ENCODE measurements at places on chromosomes 4 and X.

DNA sequence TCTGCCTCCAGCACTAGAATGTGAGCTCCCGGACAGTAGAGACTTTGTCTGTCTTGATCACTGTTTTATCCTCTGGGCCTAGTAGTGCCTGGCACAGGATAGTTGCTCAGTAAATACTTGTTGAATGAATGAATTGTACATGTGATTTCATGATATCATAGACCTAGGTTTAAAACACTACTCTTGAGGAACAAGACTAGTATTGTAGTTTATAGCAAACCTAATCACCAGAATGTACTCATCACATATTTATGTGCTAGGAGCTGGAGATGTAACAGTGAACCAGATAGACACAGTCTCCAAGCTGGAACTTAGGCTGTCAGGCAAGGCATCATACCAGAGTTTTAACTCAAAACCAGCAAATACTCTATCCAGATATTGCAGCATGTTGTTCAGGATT lies 23.5 kb downstream of the GAB3 start:
- no peak for DNase-seq

DNA sequence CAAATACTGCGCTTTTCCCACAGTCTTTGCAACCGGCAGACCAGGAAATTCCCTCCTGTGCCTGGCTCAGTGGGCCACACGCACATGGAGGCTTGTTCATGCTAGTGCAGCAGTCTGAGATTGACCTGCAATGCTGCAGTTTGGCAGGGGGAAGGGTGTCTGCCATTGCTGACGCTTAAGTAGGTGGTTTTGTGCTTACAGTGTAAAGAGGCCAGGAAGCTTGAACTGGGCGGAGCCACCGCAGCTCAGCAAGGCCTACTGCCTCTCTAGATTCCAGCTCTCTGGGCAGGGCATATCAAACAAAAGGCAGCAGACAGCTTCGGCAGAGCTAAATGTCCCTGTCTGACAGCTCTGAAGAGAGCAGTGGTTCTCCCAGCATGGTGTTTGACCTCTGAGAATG lies 390.5 kb upstream of the TECRL start:
- peak; percentile 5 for DNase-seq

DNA sequence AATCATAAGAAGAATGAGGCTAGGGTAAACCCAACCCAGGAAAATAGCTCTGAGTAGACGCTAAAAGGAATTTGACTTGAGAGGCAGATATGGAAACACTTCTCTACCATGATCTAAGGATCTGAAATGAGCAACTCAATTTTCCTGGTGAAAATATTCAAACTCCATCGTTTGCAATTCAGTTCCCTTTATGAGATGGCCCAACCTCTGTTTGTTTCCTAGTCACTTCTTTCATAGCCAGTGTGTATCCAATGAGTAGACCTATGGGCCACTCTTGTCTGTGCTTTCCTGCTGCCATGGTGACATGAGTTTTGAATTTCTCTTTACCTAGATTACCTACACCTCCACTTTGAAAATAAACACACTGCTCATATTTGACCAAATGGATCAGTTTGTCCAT lies 176.2 kb upstream of the GPRIN3 start:
- no peak for DNase-seq

DNA sequence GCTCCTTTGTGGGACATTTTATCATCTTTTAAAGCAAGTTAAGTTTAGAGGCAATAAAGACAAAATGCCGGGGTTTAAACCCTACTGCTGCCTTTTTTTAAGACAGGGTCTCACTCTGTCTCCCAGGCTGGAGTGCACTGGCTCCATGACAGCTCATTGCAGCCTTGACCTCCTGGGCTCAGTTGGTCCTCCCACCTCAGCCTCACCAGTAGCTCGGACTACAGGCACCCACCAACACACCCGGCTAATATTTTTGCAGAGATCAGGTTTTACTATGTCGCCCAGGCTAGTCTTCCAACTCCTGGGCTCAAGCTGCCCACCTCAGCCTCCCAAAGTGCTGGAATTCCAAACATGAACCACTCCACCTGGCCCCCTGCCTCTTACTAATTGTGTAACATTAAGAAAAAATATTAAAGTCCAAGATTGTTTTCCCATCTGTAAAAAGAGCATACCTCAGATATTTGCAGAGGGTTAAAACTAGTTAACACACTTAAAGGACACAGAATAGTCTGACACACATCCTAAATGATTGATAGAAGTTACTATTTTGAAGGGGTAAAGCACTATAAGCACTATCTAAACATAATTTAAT lies 9.8 kb downstream of the HNRNPD start:
- DNase-seq: no peak

- peak; percentile 90 for DNase-seq
These were observed 316.7 kb upstream of the IGFBP7 start for GRCh38 chr4:57426779-57427395.

DNA sequence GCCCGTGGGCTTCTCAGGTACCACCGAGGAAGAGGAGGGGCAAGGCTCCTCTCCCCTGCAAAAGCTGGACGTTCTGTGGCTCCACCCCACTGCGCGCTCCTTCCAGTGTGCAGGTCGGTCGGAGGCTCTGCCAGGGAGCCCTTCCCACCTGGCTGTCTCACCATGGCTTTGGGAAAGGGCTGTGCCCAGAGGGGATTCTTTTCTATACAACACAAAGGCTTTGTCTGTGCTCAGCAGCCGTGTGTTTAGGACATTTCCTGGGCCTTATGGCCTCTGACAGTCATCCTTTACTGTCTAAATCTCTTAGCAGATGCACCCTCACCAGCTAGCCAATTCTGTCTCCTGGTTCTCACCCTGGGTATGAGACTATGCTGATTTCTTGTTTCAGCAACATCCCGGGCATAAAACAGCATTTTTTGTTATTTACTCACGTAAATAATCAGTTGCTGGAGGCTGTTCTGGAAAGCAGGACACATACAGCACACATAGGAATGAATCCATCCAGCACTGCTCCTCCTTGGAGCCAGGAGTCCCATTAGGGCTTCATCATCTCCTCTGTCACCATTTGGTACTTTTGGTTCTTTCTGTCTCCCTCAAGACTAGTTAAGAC lies 20.4 kb upstream of the ATXN3L start:
- DNase-seq: no peak

DNA sequence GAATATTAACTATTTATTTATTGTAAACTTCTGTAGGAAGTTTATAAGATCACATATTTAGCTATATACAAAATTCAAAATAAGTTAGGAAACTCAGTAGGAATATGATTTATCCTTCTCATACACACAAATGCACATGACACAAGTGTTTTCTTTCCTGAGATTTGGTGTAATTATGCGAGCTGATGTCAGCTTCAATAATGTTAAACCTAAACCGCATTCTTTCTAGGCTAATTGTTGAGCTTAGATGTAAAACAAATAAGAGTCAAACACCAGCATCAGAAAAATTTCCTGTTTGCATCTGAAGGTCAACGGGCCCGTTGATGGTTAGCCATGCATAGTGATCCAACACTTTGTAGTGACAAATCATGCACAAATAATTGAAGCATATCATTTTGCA lies 30.8 kb downstream of the RASGEF1B start:
- DNase-seq: no peak

DNA sequence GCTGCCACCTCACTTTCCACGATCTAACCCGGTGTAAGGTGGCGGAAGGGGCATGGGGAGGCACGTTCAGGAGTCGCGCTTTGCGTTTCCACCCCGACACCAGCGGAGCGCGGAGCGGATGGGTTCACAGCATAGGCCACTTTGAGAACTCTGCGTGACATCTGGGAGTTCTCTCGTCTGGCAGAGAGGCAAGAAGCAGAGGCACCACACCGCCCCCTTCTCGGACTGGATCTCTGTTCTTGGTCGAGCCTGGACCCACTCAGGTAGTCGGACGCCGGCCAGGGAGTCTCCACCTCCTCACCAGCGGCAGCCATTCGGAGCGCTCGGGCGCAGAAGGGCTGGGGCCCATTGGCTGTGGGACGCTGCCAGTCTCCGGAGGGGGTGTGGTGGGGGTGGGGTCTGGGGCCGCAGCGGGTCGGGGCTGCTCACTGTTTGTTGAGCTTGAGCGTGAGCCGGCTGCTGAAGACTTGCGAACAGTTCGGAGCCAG lies at the start of gene DACH2:
DACH2 (plus strand) TSS at position 428 of the 488 bp plus-strand sequence.
- DNase-seq: peak; percentile 92

- DNase-seq: no peak
These were observed 44.6 kb upstream of the MAGEC2 start for GRCh38 chrX:142249721-142250120.

GRCh38 chr4:126800575-126801141 lies 832.1 kb upstream of the INTU start:
- DNase-seq: no peak

- no peak for DNase-seq
These were observed 53.1 kb upstream of the TSPAN5 start for GRCh38 chr4:98711526-98711925.

- no peak for DNase-seq
These were observed 181.0 kb upstream of the MAMLD1 start for GRCh38 chrX:150182161-150182560.

DNA sequence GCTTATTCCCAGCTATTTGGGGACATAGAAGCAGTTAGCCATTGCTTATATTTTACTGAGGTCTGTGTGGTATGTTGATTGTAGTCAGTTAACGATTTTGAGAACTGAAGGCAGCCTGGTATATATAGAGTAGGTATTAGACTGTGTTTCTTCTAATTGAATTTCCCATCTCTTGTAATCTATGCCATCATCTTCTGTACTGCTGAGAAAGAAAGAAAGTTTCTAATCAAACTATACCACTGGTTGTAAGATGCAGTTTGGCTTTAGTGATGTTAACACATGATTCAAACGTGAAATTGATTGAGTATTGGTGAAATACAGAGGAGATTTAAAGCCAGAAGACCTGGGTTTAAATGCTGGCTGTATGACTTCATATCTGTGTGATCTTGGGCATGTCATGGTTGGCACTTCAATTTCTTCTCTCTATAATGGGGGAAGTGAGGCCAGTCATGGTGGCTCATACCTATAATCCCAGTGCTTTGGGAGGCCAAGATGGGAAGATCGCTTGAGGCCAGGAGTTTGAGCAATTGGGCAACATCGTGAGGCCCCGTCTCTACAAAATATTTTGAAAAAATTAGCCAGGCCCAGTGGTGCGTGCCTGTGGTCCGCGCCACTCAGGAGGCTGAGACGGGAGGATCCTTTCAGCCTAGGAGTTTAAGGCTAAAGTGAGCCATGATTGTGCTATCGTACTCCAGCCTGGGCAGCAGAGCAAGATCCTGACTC lies 11.6 kb downstream of the HTT start:
- DNase-seq: no peak

All from mesendoderm (in vitro differentiated cells).